Hypothalamus (tissue), 51 donors: ENCODE measurements at places on chromosomes 11 and 22.

DNA sequence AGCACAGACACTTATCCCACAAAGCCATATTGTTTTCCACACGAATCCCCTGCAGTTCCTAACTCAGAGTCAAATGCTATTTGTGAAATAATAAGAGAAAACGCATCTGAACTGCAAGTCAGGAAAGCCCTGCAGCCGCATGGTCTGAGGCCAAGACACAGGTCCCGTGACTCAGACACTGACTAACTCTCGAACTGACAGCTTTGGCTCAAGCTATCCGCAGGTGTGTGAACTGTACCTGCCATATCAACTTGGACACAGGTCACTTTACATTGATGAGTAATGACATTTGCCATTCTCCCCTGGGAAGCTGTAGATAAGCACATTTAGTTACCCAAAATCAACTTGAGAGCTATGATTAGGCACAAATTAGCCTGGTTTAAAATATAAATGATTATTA, 34.9 kb upstream of the NFRKB start:
- DNase-seq: no peak

GRCh38 chr22:44023404-44024287, 456 bp upstream of the PARVB start:
- no peak for DNase-seq

- no peak for DNase-seq
These were observed 265.4 kb downstream of the MIAT start for GRCh38 chr22:26922806-26923205.

DNA sequence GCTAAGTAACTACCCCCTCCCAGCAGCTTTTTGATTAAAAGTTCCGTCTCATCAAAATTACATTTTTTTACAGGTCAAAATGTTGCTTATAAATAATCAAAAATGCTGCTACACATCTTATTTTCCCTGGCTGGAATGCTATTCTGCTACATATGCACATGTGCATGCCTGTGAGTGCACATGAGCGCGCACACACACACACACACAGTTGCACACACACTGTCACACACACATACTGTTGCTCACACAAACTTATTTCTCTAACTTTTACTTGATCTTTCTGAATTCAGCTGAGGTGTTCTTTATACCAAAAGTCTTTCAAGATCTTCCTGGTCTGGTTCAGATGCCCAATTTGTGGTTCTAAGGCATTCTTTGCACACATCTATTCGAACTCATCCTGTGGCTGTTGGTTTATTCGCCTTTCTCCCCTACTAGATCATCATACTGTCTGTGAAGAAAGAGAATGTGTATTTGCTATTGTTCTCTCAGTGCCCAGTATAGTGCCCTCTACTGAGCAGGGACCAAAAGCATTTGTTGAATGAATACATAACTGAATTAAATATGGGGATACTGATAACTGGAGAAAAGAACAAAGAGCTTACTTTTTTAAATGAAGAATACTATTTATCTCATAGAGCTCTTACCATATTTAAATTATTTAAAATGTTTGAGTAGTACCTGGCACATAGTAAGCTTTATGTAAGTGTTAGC, 68.1 kb upstream of the CCDC179 start:
- no peak for DNase-seq

- no peak for DNase-seq
These were observed 575 bp downstream of the DUSP18 start for GRCh38 chr22:30667107-30667493.

DNA sequence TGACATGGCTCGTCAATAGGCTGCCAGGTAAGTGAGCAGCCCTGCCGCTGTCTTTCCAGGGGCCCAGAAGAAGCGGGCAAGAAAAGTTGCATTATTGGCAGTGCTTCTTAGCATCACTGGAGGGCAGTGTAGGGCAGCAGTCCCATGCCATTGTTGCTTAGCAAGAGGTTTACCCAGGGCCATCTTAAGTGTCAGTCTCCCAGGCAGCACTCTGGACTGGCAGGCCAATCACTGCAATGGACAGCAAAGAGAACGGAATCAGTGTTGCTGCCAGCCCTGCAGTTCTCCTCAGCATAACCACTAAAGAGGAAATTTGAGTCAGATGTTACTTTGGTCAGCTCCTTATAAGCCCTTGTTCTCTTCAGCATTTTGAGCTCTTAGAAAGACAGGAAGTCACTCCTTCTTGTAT, 13.4 kb upstream of the GRK2 start:
- DNase-seq: no peak

- DNase-seq: no peak
These were observed 14.5 kb downstream of the PIK3IP1 start for GRCh38 chr22:31277741-31278140.

DNA sequence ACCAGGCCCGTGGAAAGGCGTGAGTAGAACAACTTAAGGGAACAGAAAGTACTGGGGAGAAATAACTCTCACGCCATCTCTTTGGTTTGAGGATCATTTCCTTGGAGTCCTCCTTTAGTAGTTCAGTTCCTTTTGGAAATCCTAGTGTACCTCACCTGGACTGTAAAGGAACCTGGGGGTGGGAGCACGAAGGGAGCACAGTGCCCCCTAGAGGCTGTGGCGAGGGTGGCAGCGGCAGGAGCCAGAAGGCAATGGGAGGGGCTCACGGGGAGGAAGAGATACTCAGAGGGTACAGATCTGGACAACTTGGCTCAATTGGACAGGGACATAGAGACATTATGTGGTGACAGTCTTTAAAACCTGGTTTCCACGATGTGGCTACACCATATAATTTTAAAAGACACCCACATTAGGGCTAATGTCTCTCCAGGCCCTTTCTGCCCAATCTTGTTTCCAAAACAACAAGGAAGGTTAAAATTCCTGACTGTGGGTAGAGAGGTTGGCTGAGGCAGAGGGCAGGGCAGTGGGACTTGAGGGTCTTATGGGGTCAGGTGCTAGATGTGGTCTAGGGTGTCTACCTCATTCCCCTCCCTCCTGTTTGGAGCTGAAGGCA, 87.0 kb downstream of the CSNK2A3 start:
- DNase-seq: no peak

DNA sequence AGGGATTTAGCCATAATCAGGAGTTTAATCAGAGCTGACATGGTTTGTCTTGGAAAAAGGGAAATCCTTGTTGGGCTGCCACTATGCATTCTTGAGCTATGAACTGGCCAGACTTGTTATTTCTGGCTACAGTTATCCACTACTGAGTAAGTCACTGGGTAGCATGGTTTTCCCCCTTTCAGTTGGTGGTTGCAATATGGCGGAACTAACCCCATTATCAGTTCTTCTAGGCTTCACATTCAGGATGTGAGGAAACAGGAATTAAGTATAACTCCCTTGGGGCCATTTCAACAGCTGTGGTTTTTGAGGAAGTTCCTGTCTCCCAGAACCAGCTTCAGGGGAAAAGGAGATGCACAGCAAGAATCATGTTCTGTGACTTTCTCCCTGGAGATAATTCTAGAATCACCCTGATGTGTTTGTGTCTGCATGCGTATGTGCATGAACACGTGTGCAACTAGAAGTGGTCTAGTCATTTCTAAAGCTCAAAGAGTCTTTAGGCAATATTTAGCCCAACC, 103.0 kb upstream of the CD44 start:
- no peak for DNase-seq
